ENCODE measurements at places on chromosomes 13 and 19. TPM values are rescaled to one million over a fixed set of nuclear protein-coding genes. Genes with fewer than 3 reads are reported as not detected.

DNA sequence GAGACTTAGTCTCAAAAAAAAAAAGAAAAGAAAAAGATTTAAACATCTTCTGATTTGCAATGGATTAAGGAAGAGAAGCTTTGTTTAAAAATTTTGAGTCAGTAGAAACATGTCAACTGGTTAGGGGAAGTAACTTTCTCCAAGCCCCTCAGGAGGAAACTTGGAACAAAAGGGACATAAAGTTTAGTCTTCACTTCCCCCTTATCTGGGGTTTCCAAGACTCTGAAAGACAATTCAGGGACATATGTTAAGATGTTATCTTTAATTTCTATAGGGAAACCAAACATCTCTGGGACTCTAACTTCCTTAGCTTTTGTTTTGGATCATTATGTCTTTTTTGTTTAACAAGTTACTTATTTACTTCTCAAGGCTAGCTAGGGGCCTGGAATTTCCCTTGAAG lies 20.1 kb upstream of the MRI1 start:
- no peak for DNase-seq
- no peak overlapping the region for H3K4me3 ChIP-seq
- peaks cover 4% of the 10 kb centered on the region for H3K36me3 ChIP-seq
- no peak overlapping the region for H3K27ac ChIP-seq

IGFL1 gene
- not detected for total RNA-seq

LILRB3 gene
- total RNA-seq, result not detected

GRCh38 chr13:111537115-111537728 lies 216.8 kb downstream of the TEX29 start:
- no peaks in the 10 kb centered on the region for H3K36me3 ChIP-seq
- H3K27me3 ChIP-seq, result peaks cover 50% of the 10 kb centered on the region
- peaks cover 34% of the 10 kb centered on the region for H3K4me1 ChIP-seq
- H3K27ac ChIP-seq, result no peak overlapping the region

TSC22D1 gene
- total RNA-seq, result 119 TPM

GRCh38 chr13:48175185-48175584 lies 57.8 kb upstream of the ITM2B start:
- H3K4me3 ChIP-seq, result no peak overlapping the region
- no peak overlapping the region for H3K27ac ChIP-seq
- DNase-seq, result no peak
- H3K4me1 ChIP-seq, result no peaks in the 10 kb centered on the region

- no peaks in the 10 kb centered on the region for H3K4me1 ChIP-seq
- H3K4me3 ChIP-seq, result no peak overlapping the region
- no peaks in the 10 kb centered on the region for H3K36me3 ChIP-seq
- H3K27me3 ChIP-seq, result no peaks in the 10 kb centered on the region
Observed at GRCh38 chr13:93685900-93686299, 459.3 kb downstream of the GPC6 start.

DNA sequence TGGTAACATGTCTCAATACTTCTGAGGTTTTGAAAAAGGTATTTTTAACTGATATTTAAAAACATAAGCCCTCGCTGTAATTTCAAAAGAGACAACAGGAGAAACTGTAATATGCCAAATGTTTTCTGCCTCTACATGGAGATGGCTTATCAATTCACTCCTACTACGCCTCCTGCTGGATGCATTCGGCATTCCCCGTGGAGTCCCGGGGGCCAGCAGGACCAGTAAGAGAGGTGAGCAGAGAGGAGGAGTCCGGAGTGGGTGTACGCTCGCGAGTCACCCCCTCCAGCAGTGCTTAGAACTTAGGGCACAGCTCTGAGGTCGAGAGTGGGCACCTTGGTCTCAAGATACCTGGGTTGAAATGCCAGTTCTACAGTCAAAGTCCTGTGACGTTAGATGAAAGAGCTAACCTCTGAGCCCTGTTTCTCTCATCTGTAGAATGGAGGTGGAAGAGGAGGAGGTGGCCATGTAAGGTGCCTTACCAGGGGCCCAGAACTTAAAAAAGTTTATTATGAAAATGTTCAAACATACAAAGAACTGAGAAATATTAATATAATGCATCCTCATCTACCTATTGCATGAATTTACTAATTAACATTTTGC lies 110.2 kb downstream of the STK24 start:
- peak overlapping the region; percentile 13 for H3K4me3 ChIP-seq
- H3K4me1 ChIP-seq, result peaks cover 6% of the 10 kb centered on the region
- H3K36me3 ChIP-seq, result peaks cover 16% of the 10 kb centered on the region
- no peak overlapping the region for H3K27ac ChIP-seq
- peak; percentile 70 for DNase-seq

C19orf81 gene
- total RNA-seq, result 7.9 TPM

NCAN gene
- total RNA-seq, result 13.8 TPM

ZSWIM4 gene
- total RNA-seq, result 19.9 TPM

GRCh38 chr13:20901668-20902437 lies 693 bp downstream of the XPO4 start:
- peaks cover 25% of the 10 kb centered on the region for H3K4me1 ChIP-seq
- H3K4me3 ChIP-seq, result peak overlapping the region; percentile 98
- no peaks in the 10 kb centered on the region for H3K27me3 ChIP-seq
- H3K36me3 ChIP-seq, result no peaks in the 10 kb centered on the region
- DNase-seq, result peak; percentile 11
- peak overlapping the region; percentile 96 for H3K27ac ChIP-seq

SDHAF1 gene
- 17.5 TPM for total RNA-seq

ZNF845 gene
- 7.9 TPM for total RNA-seq

SIGLECL1 gene
- total RNA-seq, result not detected

- peaks cover 23% of the 10 kb centered on the region for H3K36me3 ChIP-seq
- peak overlapping the region; percentile 28 for H3K4me3 ChIP-seq
- DNase-seq, result no peak
- H3K27me3 ChIP-seq, result no peaks in the 10 kb centered on the region
Observed at GRCh38 chr13:24168979-24169378, 8.5 kb downstream of the SPATA13 start.

GRCh38 chr13:109687559-109688448 lies 98.6 kb downstream of the IRS2 start:
- no peaks in the 10 kb centered on the region for H3K4me1 ChIP-seq
- no peaks in the 10 kb centered on the region for H3K27me3 ChIP-seq
- no peaks in the 10 kb centered on the region for H3K36me3 ChIP-seq

DNA sequence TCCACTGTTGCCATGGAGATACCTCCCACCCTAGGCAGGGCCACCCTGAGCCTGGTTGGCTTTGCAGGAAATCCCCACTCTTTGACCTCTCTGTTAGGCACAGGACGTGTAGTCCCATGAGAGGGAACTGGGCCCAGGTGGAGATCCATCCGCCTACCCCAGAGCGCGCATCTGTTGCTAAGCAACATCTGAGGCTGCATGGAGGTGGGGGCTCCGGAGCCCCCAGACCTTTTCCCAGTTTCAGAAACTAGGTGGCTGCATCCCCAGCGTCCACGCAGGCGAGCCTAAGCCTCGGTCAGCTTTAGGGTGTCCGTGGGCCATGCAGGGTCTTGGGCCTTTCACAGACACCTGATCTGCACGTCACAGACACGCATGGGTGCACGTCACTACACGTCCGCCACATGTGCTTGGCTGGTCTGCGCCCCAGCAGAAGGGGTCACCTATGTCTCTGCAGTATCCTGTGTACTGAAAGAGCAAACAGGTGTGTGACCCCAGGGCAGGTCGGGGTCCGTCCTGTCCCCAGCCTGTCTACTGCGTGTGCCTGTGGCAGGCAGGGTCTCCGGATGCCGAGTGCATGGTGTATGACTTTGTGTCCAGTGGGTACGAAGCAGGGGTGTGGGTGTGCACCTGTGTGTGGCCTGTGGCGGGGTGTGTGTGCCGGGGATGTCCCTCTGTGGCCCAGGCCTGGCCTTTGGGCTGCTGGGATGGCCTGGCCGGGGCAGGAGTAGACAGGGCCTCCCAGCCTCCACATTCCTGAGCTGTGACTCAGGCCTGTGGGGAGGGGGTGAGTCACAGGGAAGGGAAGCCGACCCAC lies 4.1 kb upstream of the CIRBP start:
- no peak for DNase-seq
- peaks cover 62% of the 10 kb centered on the region for H3K4me1 ChIP-seq
- peak overlapping the region; percentile 71 for H3K27ac ChIP-seq
- peaks cover 28% of the 10 kb centered on the region for H3K27me3 ChIP-seq

NOVA2 gene
- 25.6 TPM for total RNA-seq

PGLYRP1 gene
- not detected for total RNA-seq

DNA sequence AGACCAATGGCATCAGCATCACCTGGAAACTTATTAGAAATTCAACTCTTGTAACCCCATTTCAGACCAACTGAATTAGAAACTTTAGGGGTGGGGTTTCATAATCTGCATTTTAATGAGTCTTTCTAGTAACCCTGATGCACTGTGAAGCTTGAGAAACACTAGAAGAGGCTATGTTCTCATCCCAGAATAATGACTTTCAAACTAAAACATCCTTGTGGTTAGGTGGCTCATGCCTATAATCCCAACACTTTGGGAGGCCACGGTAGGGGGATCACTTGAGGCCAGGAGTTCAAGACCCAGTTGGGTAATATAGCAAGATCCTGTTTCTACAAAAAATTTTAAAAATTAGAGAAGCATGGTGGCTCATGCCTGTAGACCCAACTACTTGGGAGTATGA lies 402.4 kb downstream of the DLEU7 start:
- no peaks in the 10 kb centered on the region for H3K36me3 ChIP-seq
- no peak for DNase-seq
- H3K4me1 ChIP-seq, result peaks cover 4% of the 10 kb centered on the region
- H3K27ac ChIP-seq, result no peak overlapping the region
- no peak overlapping the region for H3K4me3 ChIP-seq
- H3K27me3 ChIP-seq, result no peaks in the 10 kb centered on the region

GRCh38 chr13:107964395-107964794 lies 250.9 kb downstream of the LIG4 start:
- H3K27me3 ChIP-seq, result no peaks in the 10 kb centered on the region
- H3K4me1 ChIP-seq, result no peaks in the 10 kb centered on the region
- no peaks in the 10 kb centered on the region for H3K36me3 ChIP-seq
- DNase-seq, result no peak
- H3K27ac ChIP-seq, result no peak overlapping the region
- no peak overlapping the region for H3K4me3 ChIP-seq

DNA sequence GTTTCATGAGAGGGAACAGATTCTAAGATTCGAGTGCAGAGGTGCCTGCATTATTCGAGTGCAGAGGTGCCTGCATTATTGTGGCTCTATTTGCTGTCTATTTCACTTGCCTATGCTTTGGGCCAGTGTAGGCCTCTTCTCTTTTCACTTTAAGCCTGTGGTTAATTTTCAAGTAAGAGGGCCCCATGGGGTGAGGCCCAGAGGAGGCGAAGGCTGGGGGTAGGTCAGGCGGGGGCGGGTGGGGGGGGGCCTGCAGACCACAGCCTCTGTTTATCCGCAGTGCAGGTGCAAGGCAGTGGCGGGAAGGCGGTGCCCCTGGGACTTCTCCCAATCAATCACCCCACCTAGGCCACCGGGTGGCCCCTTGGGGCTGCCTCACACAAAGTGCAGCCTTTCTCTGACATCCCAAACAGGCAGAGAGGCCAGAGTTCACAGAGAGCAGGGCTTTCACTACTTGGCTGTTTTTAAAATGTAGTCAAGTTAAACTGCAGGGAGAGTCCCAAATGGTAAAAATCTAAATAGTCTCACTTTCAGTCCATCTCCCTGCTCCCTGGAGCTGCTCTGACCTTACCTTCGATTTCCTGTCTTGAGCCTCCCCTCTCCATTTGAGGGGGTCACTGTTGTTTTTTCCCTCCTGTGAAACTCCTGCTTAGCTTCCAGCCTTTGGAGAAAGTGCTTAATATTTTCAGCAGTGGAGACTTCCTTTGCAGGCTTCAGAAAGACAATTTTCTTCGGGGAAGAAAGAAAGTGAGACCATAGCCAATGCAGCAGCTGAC lies 249.0 kb downstream of the DLEU7 start:
- peak overlapping the region; percentile 23 for H3K4me3 ChIP-seq
- H3K27ac ChIP-seq, result peak overlapping the region; percentile 83
- DNase-seq, result peak; percentile 18
- H3K36me3 ChIP-seq, result no peaks in the 10 kb centered on the region
- H3K4me1 ChIP-seq, result peaks cover 42% of the 10 kb centered on the region
- H3K27me3 ChIP-seq, result no peaks in the 10 kb centered on the region

- peaks cover 14% of the 10 kb centered on the region for H3K36me3 ChIP-seq
- peak overlapping the region; percentile 68 for H3K4me3 ChIP-seq
- H3K27me3 ChIP-seq, result peaks cover 18% of the 10 kb centered on the region
- peak; percentile 46 for DNase-seq
- peak overlapping the region; percentile 57 for H3K27ac ChIP-seq
- peaks cover 7% of the 10 kb centered on the region for H3K4me1 ChIP-seq
Observed at GRCh38 chr19:11208561-11209471, 11.5 kb upstream of the KANK2 start.

- H3K4me3 ChIP-seq, result no peak overlapping the region
- no peaks in the 10 kb centered on the region for H3K36me3 ChIP-seq
Observed at GRCh38 chr19:33777351-33777750, 19.3 kb upstream of the KCTD15 start.

GRCh38 chr19:16527971-16528521 lies 14.2 kb downstream of the CHERP start:
- DNase-seq, result peak; percentile 16
- no peaks in the 10 kb centered on the region for H3K4me1 ChIP-seq
- H3K27ac ChIP-seq, result no peak overlapping the region
- no peak overlapping the region for H3K4me3 ChIP-seq
- no peaks in the 10 kb centered on the region for H3K27me3 ChIP-seq

SLC7A9 gene
- 0.50 TPM for total RNA-seq

GRCh38 chr13:73323615-73324014 lies 264.8 kb downstream of the KLF5 start:
- no peak overlapping the region for H3K27ac ChIP-seq
- H3K27me3 ChIP-seq, result no peaks in the 10 kb centered on the region
- H3K4me1 ChIP-seq, result no peaks in the 10 kb centered on the region
- no peaks in the 10 kb centered on the region for H3K36me3 ChIP-seq
- no peak overlapping the region for H3K4me3 ChIP-seq

DNA sequence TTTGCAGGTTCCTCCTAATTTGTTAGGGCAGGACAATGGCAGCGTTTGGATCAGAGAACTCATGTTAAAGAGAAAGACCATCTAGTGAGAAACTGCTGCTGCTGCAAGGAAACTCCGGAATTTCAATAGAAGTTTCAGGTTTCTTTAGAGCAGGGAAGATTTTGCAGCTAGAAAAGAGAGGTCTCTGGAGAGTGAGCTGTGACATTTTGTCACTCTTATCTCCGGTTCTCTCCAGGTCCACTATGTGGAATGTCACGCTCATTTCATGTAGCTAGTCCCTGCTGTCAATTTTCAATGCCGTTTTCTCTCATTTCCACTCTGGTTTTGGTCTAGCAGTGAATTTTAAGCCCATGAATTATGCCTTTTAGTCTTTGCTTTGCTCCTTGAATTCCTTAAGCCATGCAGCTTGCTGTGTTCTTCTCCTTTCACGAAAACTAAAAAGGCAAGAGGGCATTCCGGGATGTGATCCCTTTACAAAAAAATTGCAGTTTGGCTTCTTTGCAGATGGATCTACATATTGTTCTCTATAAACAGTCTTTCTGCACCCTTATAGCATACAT lies 46.7 kb upstream of the POSTN start:
- no peaks in the 10 kb centered on the region for H3K27me3 ChIP-seq
- peaks cover under 1% of the 10 kb centered on the region for H3K36me3 ChIP-seq
- peak overlapping the region; percentile 40 for H3K27ac ChIP-seq
- H3K4me1 ChIP-seq, result peaks cover 38% of the 10 kb centered on the region

DNA sequence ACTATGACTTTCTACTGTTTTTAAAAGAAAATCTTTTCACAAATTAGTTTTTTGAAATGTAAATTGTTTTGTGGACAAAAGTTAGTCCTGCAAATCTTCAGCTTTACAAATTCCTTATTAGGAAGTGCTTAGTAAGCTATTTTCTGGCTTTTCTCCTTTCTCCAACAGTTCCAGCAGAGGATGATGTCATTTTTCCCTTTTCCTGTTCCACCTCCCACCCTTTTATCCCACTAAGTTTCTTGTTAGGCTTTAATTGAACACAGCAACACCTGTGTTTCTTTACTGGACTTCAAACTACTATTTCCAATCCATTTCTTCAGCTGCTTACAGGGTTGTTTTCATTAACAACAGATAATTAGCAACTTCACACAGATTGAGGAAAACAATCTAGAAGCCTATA lies 389.2 kb downstream of the NDFIP2 start:
- no peaks in the 10 kb centered on the region for H3K36me3 ChIP-seq
- H3K27me3 ChIP-seq, result no peaks in the 10 kb centered on the region
- peak overlapping the region; percentile 86 for H3K27ac ChIP-seq
- no peak for DNase-seq
- no peak overlapping the region for H3K4me3 ChIP-seq
